ENCODE measurements at places on chromosomes 2 and 18. TPM values are rescaled to one million over a fixed set of nuclear protein-coding genes. Genes with fewer than 3 reads are reported as not detected.

- no peaks in the 10 kb centered on the region for H3K27me3 ChIP-seq
- DNase-seq: no peak
- peak overlapping the region; percentile 84 for H3K4me3 ChIP-seq
- peaks cover 16% of the 10 kb centered on the region for H3K4me1 ChIP-seq
These were observed 13.4 kb downstream of the CAPG start for GRCh38 chr2:85396531-85397470.

CD207 gene
- not detected for total RNA-seq

GRCh38 chr18:55787536-55788073, 199.6 kb upstream of the TCF4 start:
- H3K4me3 ChIP-seq: no peak overlapping the region
- no peaks in the 10 kb centered on the region for H3K4me1 ChIP-seq
- no peak overlapping the region for H3K27ac ChIP-seq
- H3K27me3 ChIP-seq: peaks cover 9% of the 10 kb centered on the region
- no peaks in the 10 kb centered on the region for H3K36me3 ChIP-seq

FHOD3 gene
- total RNA-seq: 3.8 TPM

GRCh38 chr2:85240055-85240454, 87.7 kb downstream of the TGOLN2 start:
- H3K27me3 ChIP-seq: peaks cover 7% of the 10 kb centered on the region
- peak overlapping the region; percentile 28 for H3K4me3 ChIP-seq
- H3K27ac ChIP-seq: peak overlapping the region; percentile 66
- DNase-seq: no peak
- H3K4me1 ChIP-seq: peaks cover 60% of the 10 kb centered on the region
- peaks cover 23% of the 10 kb centered on the region for H3K36me3 ChIP-seq

All from type B pancreatic cell (in vitro differentiated cells).